ENCODE measurements at places on chromosomes 6 and 20.

GRCh38 chr6:166106076-166106686, 61.5 kb downstream of the TBXT start:
- DNase-seq: peak; percentile 12

- no peak for DNase-seq
Observed at GRCh38 chr20:33791959-33792597, 19.1 kb upstream of the CHMP4B start.

DNA sequence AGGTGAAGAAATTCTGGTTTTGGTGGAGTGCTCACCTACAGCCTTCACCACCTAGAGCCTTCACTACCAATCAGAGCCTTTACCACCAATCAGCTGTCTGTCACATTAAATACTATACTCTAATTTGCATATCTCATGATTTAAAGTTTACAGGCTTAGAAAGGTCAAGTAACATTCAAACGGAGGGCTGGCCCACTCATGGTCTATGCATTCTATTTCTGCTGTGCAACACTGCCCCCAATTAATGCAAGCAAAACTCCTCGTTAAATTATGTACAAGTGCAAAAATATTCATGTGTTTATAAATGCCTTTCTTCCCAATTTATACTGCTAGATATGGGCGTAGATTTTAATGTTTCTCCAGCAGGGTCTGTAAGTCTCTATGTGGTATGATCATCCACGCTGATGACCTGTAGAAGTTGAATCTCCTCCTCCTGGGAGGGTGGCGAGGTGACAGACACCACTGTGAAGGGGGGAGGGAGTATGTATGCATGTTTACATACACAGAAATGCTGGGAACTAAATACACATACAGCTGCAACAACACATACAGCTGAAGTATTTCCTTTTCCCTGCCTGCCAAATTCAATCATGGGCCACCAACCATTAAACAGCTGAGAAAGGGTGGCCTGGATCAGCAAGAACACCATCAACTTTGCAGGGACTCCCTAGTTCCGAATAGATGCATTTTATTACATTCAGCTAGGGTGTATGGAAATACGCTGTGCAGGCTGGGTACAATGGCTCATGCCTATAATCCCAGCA, 13.1 kb downstream of the RRAGD start:
- DNase-seq: no peak

DNA sequence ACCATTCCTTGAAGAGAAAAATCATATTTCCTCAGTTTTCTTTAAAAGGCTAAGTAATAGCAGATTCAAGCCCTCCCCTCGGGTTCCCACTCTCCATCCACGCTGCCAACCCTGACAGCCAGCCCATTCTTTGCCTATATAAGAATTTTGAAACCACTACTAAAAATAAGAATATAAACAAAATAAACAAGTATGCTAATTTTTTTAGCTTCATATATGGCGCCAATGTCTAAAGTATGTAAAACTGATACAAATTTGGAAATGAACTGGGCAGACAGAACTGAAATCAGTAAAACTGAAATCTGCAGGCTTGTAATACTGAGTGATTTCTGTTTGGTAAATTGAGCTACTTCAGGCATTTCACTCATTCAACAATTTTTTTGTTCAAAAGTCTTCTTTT, 19.0 kb downstream of the ELOVL2 start:
- no peak for DNase-seq

DNA sequence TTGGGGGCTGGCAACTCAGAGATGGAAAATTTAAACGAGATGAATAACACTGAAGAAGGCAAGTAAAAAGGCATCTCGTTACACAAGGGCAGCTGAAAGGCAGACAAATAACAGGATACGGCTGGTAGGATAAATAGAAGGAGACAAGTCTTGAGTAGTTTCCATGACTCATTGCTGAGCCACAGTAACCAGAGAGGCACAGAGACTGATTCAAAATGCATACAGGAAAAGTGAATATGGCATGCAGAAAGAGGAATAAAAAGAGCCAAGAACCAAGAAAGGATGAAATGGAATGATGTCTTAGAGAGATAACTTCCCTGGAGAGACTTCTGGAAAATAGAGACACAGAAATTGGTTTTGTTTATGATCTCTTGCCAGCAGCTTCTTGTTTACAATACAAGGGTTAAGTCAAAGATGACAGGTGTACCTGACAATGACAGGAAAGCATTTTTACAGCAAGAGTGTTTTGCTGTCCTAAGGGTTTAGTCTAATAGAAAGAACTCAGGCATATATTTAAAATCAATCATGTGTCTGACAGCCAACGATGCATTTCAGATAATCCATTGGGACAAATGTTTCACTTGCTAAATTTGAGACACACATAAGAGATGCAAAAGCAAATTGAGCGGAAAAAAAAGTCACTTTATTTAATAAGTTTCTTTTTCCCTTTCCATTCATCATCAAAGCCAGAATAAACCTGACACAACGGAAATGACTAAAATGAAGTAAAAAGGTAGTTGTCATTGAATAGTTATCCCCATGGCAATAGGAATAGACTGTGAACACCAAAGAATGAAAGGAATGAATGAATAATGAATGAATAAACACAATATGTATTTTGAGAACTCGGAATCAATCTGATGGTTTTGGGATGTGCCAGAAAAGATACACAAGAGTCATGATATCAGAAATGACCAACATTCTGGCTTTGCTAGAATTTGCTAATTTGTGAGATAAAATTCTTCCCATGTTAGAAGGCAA, 68.0 kb upstream of the KCNQ5 start:
- DNase-seq: peak; percentile 55

DNA sequence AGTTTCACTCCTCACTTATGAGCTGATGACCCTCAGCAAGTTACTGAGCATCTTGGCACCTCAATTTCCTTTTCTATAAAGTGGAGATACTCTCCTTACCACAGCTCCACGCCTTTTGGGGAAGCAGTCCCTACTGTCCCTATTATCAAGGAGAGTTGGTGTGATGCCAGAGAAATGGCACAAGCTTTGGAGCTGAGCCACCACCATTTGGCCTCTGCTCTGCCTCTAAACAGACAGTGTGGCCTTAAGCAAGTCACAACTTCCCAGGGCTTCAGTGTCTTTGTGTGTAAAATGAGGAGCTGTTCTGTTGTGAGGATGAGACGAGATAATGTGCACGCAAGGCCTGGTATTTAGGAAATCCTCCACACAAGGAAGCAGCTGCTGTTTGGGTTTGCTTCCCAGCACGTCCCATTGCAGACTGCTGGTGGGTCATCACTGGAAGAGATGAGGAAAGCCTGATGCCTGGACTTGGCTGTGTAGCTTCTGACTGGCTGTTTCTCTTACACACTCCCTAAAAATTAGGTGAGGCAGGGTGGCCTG, 18.5 kb downstream of the NSFL1C start:
- DNase-seq: no peak

- DNase-seq: no peak
Observed at GRCh38 chr20:4846821-4847220, 125.1 kb downstream of the PRND start.

DNA sequence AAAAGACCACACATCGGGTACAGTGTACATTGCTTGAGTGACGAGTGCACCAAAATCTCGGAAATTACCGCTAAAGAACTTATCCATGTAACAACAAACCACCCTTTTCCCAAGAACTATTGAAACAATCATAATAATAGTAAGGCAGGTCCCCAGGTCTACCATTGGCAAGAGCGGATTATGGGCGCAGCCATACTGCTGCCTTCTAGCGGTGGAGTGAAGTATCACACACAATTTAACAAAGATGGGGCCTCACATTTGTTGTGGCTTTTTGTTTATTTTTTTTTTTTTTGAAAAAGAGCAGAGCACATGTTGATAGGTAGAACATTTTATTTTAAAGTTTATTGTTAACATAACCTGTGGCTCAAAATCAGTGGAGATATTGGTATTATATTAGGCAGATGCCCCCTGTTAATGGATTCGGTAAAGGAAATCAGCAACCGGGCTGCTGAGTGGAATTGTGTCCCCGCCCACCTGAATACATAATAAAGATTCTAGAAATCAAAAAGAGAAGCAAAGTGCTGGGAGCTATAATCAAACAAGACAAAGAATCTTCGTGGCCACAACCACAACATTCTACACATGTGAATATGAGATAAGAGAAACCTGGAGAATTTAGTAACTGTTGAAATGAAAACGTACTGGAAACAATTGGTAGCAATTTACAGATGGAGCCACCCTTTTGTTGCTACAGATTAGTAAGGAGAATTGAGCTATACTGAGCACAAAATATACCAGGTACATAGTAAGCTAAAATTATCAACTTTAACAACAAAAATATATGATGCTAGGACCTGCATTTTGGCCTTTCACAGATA, 94.2 kb upstream of the EXOC2 start:
- DNase-seq: no peak

- DNase-seq: no peak
Observed at GRCh38 chr6:21143645-21144044, 449.9 kb upstream of the SOX4 start.

DNA sequence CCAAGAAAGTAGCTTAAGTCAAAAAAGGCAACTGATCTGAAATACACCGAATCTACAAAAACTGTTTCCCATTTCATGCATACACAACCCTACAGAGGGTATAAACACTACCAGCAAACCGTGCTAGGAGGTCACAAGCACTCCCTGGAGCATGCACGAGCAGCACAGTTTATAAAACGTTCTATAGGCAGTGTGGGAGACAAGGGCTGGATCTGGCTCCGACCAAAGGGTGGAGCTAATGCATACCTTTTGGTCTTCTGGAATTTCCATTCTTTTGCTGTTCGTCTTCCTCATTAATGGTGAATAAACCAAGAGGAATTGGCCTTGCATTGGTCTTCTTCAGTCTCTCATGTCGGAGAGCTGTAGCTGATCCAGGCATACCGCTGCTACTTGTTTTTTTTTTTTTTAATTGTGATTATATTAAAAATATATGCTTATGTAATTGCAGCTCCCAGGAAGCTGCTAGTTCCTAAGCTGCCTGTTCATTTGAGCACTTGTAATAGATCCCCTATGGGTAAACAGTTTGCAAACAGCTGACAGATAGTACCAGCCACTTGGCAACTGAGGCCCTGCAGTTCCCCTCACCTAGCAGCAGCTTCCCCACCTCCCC, 24.5 kb downstream of the MAP7 start:
- no peak for DNase-seq
